Stimulated activated CD4-positive, alpha-beta T cell treated with anti-CD3 and anti-CD28 coated beads, Interleukin-1b, Interleukin-23, amount 100 ng/mL, for 1 hour (primary cell): ENCODE measurements at places on chromosomes 7 and 10.
A peak's percentile ranks its signal among the peaks of the same experiment; 100 is the strongest.

GRCh38 chr10:22258471-22258870 is 40.7 kb upstream of the EBLN1 start:
- no peak for DNase-seq

- peak; percentile 91 for DNase-seq
Observed at GRCh38 chr7:157336383-157337315, at the start of gene DNAJB6. DNAJB6 (plus strand) TSS chr7:157337004; CDS start chr7:157358573, 21,569 bp downstream.

GRCh38 chr7:106552645-106553445 is 108.1 kb downstream of the CCDC71L start:
- no peak for DNase-seq

- no peak for DNase-seq
Observed at GRCh38 chr7:19327018-19327417, 181.8 kb upstream of the FERD3L start.

- DNase-seq: no peak
Observed at GRCh38 chr10:49700997-49701396, 21.5 kb downstream of the C10orf53 start.
